Right hindlimb (tissue), 1 donor: ENCODE measurements at places on chromosomes 13 and 19.

DNA sequence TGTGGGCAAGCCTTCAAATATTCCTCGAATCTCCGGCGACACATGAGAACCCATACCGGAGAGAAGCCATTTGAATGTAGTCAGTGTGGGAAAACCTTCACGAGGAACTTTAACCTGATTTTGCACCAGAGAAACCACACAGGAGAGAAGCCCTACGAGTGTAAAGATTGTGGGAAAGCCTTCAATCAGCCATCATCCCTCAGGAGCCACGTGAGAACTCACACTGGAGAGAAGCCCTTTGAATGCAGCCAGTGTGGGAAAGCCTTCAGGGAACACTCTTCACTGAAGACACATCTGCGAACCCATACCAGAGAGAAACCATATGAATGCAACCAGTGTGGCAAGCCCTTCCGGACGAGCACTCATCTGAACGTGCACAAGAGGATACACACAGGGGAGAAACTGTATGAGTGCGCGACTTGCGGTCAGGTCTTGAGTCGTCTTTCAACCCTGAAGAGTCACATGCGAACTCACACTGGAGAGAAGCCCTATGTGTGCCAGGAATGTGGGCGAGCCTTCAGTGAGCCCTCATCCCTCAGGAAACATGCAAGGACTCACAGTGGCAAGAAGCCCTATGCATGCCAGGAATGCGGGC is 28.8 kb downstream of the ZNF333 start:
- DNase-seq = no peak

- peak; percentile 69 for DNase-seq
Measured at GRCh38 chr13:93227280-93227877, 772 bp downstream of the GPC6 start.

- DNase-seq = no peak
Measured at GRCh38 chr19:43028866-43029265, 2.6 kb upstream of the PSG11 start.

GRCh38 chr13:28340272-28340793 is 154.6 kb downstream of the FLT1 start:
- no peak for DNase-seq

DNA sequence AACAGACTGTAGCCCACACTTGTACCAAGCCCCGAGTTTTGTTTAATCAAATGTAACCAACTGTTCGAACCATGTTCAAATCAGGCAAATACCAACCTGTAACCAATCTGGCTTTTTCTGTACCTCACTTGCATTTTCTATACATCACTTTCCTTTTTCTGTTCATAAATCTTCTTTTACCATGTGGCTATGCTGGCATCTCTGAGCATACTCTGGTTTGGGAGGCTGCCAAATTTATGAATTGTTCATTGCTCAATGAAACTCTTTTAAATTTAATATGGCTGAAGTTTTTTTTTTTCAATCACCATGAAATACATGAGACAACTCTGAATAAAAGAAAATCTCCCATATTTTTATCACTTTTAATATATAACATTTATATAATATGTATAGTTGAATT is 256.1 kb downstream of the SLITRK6 start:
- DNase-seq = no peak

DNA sequence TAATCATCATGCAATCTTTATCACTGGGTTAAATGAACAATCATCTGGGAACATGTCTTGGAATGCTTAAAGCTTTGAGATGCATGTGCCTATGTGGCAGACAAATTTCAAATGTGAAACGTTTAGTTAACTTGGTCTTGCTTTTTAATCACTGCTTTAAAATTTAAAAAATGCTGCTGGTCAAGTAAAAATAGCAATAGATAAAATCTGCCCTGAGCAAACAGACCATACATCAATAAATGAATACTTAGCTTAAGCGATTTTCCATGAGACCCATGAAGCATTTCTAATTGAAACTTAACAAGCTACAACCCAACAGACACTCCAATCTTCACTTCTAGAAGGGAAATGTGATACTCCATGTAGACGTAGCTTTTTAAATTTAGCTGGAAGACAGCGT is 1.9 kb upstream of the KL start:
- DNase-seq = no peak

- DNase-seq = no peak
Measured at GRCh38 chr19:29372091-29372415, 153.7 kb upstream of the VSTM2B start.

DNA sequence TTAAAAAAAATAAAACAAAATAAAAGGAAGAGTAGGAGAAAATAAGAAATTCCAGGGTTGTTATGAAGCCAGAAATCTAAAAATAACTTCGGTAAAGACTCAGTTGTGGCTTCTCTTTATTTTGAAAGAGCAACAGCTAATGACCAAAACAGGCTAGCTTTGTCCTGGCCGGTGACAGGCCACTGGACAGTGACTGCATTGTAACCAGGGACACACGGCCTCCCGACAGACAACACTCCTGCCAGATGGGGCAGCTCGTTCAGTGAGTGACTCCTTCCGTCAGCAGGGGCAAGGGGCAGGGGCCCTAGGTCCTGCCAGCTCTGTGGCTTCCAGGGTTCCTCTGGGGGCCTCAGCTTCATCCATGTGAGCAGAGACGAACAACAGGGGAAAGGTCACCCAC is 173.4 kb downstream of the KATNAL1 start:
- DNase-seq = no peak

DNA sequence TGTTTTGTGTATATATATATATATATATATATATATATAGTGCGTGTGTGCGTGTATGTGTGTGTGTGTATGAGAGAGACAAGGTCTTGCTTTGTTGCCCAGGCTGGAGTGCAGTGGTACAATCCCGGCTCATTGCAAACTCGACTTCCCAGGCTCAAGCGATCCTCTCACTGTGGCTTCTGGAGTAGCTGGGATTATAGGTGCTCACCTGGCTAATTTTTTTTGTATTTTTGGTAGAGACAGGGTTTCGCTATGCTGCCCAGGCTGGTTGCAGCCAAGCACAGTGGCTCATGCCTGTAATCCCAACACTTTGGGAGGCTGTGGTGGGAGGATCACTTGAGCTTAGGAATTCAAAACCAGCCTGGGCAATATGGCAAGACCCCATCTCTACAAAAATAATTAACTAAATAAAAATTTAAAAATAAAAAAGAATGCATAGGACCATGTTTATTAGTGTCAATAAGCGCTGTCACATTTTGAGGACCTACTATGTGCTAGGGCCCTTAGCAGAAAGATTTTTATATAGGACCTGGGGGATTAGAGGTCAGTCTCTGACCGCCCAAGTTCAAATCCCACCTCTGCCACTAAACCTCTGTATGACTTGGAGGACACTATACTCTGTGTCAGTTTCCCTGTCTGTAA is 1.8 kb downstream of the PVR start:
- no peak for DNase-seq
